ENCODE measurements at places on chromosomes 5 and 9. TPM values are rescaled to one million over a fixed set of nuclear protein-coding genes. Genes with fewer than 3 reads are reported as not detected.

- DNase-seq, result no peak
These were observed 96.2 kb downstream of the CHSY3 start for GRCh38 chr5:130000460-130000859.

DNA sequence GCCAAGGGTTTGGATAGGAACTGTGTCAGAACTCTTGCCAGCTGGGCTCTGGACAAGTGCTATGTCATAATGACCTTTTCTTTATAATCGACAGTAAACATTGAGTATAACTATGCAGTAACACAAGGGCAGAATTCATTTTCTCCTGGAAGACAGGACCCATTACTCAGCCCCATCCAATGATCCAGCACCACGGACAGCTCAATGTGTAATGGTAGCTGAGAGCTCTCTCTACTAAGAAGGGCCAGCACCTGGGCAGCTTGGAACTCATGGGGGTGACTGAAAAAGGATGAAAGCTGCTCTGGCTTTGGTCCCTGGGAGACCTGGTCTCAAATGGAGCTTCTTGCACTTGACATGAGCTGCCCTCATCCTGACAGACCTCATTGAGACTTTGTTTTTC is 347.8 kb downstream of the TRIM32 start:
- no peak for DNase-seq

Gene IFNA21
- not detected for total RNA-seq

GRCh38 chr5:54469622-54470021 is 14.1 kb downstream of the HSPB3 start:
- no peak for DNase-seq

DNA sequence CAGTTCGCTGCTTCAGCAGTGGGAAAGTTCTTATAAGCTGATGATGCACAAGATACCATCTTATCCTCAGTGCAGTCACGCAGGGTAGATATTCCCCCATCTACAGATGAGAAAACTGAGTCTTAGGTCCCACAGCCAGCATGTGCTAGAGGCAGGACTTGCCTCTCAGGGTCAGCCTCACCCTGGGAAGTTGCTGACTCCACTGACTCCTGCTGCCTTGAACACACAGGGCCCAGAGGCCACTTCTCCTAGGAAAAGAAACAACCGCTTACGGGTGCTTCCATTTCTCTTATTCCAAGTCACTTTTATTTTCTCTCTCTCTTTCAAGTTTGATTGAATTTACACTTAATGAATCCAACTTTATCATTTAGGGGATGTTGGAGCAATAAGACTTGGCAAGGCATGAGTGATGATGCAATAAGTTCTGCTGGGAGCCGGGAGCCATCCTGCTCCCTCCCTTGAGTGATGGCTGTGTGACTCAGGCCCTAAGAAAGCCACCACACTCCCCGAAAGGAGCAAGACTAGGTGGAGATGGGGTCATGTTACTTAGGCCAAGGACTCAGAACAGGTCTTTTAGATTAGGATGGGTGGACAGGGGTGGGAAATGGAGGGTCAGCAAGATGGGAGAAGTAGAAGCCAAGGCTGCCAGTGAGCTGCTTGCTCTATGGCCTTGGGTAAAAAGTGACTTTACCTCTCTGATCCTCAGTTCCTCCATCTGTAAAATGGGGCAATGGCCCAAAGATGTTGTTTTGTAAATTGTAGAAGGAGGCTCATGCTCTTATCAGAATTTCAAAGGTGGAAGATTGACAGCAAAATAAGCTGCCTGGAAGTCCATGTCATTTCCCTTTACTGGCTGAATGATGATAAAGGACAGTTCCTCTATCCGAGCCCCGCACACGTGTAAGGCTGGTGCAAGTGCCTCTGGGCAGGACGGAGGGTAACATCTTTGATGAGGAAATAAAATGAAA is 67.4 kb upstream of the ZNF618 start:
- DNase-seq, result no peak

- DNase-seq, result no peak
These were observed 71.0 kb upstream of the EQTN start for GRCh38 chr9:27367921-27368315.

- DNase-seq, result no peak
These were observed 48.5 kb downstream of the MAMDC2 start for GRCh38 chr9:70092190-70092589.

DNA sequence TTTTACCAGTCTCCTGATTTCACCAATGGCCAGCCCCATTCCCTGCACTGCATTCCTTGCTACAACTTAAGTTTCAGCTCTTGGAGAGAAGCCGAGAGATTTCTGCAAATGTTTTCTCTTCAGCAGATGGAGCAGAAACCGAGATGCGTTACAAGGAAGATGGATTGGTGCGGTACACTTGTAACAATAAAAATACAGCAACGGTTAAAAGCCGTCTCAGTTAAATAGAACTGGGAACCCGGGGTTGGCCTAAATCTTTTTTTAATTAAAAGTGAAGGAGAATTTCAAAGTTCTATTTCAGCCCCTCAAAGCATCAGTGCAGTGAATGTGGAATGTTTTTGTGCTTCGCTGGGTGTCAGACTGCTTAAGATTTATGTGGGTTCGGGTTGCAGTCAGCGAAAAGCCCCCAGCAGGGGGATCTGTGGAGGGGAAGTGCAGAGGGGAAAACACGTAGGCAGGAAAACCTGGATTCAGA is 19.8 kb downstream of the BRINP1 start:
- no peak for DNase-seq

DNA sequence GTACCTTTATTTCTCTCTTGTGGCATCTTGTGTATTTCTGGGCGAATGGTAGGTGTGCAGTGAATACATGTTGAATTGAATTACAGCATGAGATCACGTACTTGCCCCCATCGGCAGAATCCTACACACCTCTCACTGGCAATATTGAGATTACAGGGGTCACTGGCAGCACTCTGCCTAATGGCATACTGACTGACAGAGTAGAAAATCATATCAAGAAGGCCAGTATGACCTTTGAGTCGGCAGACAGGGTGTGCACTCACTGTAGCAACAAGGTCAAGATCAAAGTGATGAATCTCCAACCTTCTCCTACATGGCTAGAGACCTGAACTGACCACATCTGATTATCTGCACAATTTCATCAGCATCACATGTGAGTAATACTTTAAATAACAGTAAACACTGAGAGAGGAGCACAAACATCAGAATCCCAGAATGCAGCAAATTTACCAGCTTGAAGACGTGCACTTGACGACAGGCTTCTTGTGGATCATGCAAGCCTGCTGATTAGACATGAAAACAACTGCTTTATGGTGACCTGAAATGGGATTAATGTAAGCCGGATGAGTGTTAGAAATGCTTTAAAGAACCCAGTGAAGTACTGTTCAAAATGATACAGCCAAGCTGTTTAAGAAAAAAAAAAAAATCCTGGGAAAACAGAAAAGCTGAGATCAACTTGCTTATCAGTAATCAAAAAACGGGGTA is 267.1 kb upstream of the EFNA5 start:
- no peak for DNase-seq
